CD4-positive, alpha-beta memory T cell (primary cell): ENCODE measurements at places on chromosomes 5 and 9.

- H3K4me1 ChIP-seq = peaks cover 91% of the 10 kb centered on the region
- H3K36me3 ChIP-seq = peaks cover 5% of the 10 kb centered on the region
- H3K4me3 ChIP-seq = no peak overlapping the region
These were observed 22.5 kb downstream of the CDC42SE2 start for GRCh38 chr5:131286400-131286715.

GRCh38 chr5:93902288-93902687 lies 160.9 kb upstream of the POU5F2 start:
- H3K4me1 ChIP-seq = no peaks in the 10 kb centered on the region
- no peaks in the 10 kb centered on the region for H3K27me3 ChIP-seq
- no peak overlapping the region for H3K4me3 ChIP-seq
- H3K36me3 ChIP-seq = no peaks in the 10 kb centered on the region

- no peak for DNase-seq
- H3K27ac ChIP-seq = no peak overlapping the region
- no peak overlapping the region for H3K4me3 ChIP-seq
- no peaks in the 10 kb centered on the region for H3K4me1 ChIP-seq
- no peaks in the 10 kb centered on the region for H3K36me3 ChIP-seq
- no peaks in the 10 kb centered on the region for H3K27me3 ChIP-seq
These were observed 6.6 kb upstream of the PCSK1 start for GRCh38 chr5:96439477-96440184.

- H3K36me3 ChIP-seq = no peaks in the 10 kb centered on the region
- no peak overlapping the region for H3K27ac ChIP-seq
- no peaks in the 10 kb centered on the region for H3K4me1 ChIP-seq
These were observed 73.4 kb downstream of the ADAMTS2 start for GRCh38 chr5:179271821-179272325.

DNA sequence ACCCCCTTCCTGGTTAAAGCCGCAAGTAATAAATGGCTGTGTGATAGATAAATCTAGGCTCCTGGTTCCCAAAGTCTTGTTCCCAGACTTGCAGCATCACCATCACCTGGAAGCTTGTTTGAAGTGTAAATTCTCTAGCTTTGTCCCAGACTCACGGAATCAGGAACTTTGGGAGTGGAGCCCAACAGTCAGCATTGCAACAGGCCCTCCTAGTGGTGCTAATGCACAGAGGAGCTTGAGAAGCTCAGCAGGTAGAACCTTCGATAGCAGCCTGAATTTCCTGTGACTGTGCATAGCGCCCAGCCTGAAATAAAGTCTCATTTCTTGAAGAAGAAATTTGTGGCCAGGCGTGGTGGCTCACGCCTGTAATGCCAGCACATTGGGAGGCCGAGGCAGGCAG lies 30.3 kb upstream of the MELK start:
- no peaks in the 10 kb centered on the region for H3K36me3 ChIP-seq
- H3K4me3 ChIP-seq = no peak overlapping the region
- no peak overlapping the region for H3K27ac ChIP-seq
- no peaks in the 10 kb centered on the region for H3K4me1 ChIP-seq

- H3K4me1 ChIP-seq = peaks cover under 1% of the 10 kb centered on the region
- no peaks in the 10 kb centered on the region for H3K27me3 ChIP-seq
- H3K4me3 ChIP-seq = no peak overlapping the region
These were observed 33.9 kb downstream of the SLC24A2 start for GRCh38 chr9:19754921-19755320.

GRCh38 chr5:181241393-181241975 lies 2.2 kb downstream of the RACK1 start:
- H3K4me1 ChIP-seq = peaks cover 41% of the 10 kb centered on the region
- H3K4me3 ChIP-seq = peak overlapping the region; percentile 98

GRCh38 chr5:157521704-157522029 lies 53.9 kb downstream of the ADAM19 start:
- H3K27ac ChIP-seq = no peak overlapping the region
- H3K36me3 ChIP-seq = peaks cover 34% of the 10 kb centered on the region
- no peak for DNase-seq

DNA sequence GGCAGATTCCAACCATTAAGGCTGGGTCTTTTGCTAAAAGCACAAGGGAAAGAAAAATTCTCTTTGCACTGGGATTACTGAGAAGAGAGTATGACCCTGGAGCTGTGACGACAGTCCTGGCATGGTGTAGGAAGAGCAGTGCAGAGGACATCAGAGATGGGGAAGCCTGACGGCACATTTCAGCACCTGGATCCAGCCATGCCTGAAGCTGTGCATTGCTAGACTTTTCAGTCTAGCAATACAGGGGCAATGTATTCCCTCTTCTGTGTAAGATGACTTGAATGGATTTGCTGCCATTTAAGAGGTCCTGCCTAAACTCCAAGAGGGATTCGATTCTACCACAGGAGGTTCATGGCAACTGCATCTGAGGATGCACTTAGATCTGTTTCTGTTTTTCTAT lies 12.3 kb upstream of the MRNIP start:
- H3K27me3 ChIP-seq = no peaks in the 10 kb centered on the region
- DNase-seq = no peak
- H3K36me3 ChIP-seq = peaks cover 17% of the 10 kb centered on the region
- H3K4me3 ChIP-seq = no peak overlapping the region

- H3K36me3 ChIP-seq = no peaks in the 10 kb centered on the region
- H3K4me3 ChIP-seq = no peak overlapping the region
- H3K27ac ChIP-seq = no peak overlapping the region
These were observed 79.8 kb downstream of the KLF4 start for GRCh38 chr9:107409581-107410389.

DNA sequence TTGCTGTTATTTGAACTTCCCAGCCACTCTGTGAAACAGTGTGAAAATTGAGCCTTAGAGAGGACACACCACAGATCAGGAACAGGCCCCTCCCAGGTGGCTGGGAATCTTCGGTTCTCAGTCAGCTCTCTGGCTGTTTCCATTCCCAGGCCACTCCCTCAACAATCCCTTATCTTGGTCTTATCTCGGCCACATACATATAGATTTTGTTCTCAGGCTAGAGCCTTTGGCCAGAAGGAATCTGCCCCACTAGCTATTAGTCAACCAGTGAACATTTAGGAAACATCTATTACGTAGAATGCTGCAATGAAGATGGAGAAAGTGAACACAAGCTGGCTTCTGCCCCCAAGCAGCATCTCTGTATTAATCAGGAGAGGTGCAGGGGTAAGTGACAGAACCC lies 21.0 kb upstream of the WWC1 start:
- H3K27me3 ChIP-seq = no peaks in the 10 kb centered on the region
- no peaks in the 10 kb centered on the region for H3K36me3 ChIP-seq
- no peak for DNase-seq
- peaks cover 10% of the 10 kb centered on the region for H3K4me1 ChIP-seq
- H3K4me3 ChIP-seq = no peak overlapping the region
